Activated T-cell treated with anti-CD3 and anti-CD28 coated beads for 4 hours (primary cell): ENCODE measurements at places on chromosomes 4 and X.

DNA sequence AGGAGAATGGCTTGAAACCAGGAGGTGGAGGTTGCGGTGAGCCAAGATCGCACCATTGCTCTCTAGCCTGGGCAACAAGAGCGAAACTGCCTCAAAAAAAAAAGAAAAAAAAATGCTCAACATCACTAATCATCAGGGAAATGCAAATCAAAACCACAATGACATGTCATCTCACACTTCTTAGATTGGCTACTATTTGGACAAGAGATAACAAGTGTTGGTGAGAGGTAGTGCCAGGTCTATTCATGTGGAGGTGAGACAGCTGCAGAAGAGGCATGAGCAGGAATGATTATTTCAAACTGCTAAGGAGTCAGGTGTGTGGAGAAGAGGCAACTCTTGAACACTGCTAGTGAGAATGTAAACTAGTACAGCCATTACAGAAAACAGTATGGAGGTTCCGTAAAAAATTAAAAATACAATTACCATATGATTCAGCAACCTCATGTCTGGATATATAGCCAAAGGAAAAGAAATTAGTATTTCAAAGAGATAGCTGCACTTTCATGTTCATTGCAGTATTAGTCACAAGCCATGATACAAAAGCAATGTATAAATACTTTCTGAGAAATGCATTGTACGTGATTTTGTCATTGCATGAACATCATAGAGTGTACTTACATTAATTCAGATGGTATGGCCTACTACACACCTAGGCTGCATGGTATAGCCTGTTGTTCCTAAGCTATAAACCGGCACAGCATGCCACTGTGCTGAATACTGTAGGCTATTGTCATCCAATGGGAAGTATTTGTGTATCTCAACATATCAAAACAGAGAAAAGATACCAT, 75.3 kb downstream of the TMEM144 start:
- no peak for DNase-seq

DNA sequence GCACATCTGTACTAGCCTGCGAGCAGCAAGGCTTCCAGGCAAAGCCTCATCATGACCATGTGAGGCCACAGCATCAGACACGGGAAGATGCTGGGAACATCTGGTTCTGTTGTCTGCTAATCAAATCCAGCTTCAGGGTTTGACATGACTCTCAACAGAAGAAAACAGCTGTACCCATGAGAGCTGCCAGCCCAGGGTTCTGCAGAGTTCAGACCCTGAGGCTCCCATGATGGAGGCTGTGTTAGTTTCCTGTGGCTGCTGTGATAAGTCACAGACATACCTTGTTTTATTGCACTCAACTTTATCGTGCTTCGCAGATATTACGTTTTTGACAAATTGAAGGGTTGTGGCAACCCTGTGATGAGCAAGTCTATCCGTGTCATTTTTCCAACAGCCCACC, 37.5 kb downstream of the JAKMIP1 start:
- no peak for DNase-seq

DNA sequence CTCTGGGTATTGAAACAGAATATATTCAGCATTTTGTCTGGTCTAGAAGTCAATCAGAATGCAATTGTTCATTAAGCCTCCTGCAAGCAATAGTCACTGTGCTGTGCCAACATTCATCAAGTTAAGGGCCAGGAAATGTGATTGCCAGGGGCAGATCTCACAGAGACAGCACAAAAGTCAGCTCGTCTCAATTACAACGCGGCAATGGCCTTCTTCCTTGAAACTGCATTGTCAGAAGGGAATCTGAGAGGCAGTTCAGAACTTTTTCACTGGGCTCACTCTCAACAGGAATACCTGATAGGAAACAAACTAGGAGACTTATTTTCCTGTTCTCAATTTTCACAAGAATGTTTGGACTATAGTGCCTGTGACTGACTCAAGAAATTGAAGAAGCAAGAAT, 131.1 kb upstream of the NR3C2 start:
- DNase-seq, result no peak

GRCh38 chr4:30443289-30443688, 276.9 kb upstream of the PCDH7 start:
- DNase-seq, result no peak

DNA sequence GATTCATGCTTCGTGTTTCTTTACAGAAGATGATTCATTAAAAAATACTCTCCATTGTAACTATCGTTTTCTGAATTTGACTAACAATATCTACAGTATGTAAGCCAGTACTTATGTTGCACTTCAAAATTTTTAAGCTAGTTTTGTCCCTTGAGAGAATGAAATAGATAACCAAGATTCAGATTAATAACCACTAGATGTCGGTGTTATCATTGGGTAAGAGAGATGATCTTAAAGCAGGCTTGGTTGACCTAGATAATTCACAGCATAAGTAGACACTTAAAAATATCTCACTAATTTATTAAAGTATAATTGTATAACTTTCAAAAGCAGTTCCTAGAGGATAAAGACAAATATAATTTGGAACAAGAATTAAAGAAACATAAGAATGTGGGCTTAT, 430.9 kb downstream of the C4orf33 start:
- no peak for DNase-seq

- no peak for DNase-seq
Measured at GRCh38 chr4:71689822-71690221, 94.1 kb downstream of the GC start.

- DNase-seq, result no peak
Measured at GRCh38 chr4:156362581-156362980, 408.9 kb upstream of the CTSO start.

DNA sequence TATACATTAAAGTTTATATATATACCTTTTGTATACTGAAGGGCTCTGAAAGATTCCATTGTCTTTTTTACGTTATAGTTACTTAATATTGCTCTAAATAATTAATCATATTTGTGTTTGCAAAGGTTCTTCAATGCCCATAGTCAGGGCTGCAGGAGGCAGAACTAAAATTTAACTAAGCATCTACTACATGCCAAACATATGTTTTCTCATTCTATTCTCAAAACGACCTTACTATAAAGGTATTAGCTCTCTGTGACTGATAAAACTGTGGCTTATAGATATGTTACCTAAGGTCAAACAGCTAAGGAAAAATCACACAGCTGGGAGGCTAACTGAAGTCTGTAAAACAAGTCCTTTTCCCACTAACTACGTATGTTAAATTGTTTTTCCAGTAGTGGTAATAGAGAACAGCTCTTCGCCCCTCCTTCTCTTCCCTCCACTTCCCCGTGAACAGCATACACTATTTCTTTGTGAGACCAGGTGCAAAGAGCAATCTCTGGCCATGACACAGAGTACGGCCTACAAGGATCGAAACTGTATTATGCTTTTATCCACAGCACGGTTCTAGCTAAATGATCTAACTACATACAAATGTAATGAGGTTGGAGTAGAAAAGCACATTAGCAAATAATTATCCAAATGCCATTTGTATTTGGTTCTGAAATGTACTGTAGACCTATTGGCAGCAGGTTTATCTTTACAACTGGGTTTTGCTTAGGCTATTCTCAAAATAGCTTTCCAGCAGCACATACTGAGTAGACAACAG, 1.7 kb downstream of the CNOT6L start:
- no peak for DNase-seq

DNA sequence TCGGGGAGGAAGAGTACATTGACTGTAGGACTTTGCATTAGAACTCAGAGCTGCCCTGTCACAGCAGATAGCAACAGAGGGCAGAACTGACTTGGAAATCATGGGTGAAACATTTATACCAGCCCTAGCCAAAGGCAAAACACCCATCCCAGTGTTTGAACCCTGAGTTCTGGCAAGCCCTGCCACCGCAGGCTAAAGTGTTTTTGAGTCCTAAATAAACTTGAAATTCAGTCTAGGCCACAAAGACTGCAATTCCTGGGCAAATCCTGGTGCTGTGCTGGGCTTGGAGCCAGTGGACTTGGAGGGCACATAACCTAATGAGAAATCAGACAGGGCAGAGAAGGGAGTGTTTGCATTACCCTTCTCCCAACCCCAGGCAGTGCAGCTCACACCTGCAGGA, 1015.7 kb downstream of the FSTL5 start:
- no peak for DNase-seq

GRCh38 chrX:97311066-97311778, 427.5 kb downstream of the RPA4 start:
- DNase-seq, result no peak
